Activated CD4-positive, alpha-beta memory T cell treated with anti-CD3 and anti-CD28 coated beads, Interleukin-2, amount 10 ng/mL, durations not matched to agents 7 days and 5 days (primary cell): ENCODE measurements at places on chromosomes 7 and 10. TPM values are rescaled to one million over a fixed set of nuclear protein-coding genes. Genes with fewer than 3 reads are reported as not detected.

CLEC5A gene
- not detected for total RNA-seq

OTUD1 gene
- 23.9 TPM for total RNA-seq

POLR2J3 gene
- 24.9 TPM for total RNA-seq

PDK4 gene
- total RNA-seq = not detected

SEMA3A gene
- total RNA-seq = 0.38 TPM

SPDYE2B gene
- not detected for total RNA-seq

SOSTDC1 gene
- not detected for total RNA-seq

FKBP9 gene
- total RNA-seq = 0.98 TPM

PIK3AP1 gene
- 6.6 TPM for total RNA-seq

ANKRD1 gene
- total RNA-seq = not detected

PHYH gene
- 11.2 TPM for total RNA-seq

PAOX gene
- 5.9 TPM for total RNA-seq

PNLIPRP3 gene
- not detected for total RNA-seq

FAM237B gene
- not detected for total RNA-seq

CPEB3 gene
- total RNA-seq = 3.0 TPM

CHST3 gene
- total RNA-seq = 0.05 TPM

SPDYE11 gene
- not detected for total RNA-seq

HYAL4 gene
- total RNA-seq = not detected

CD36 gene
- total RNA-seq = not detected

SEC31B gene
- 139 TPM for total RNA-seq

PRKCQ gene
- total RNA-seq = 70.6 TPM

FAM25A gene
- not detected for total RNA-seq

HOXA6 gene
- total RNA-seq = not detected

ATG9B gene
- total RNA-seq = 7.9 TPM

TRDMT1 gene
- 12.3 TPM for total RNA-seq

IDI2 gene
- total RNA-seq = not detected

C10orf105 gene
- 0.25 TPM for total RNA-seq

PRRT4 gene
- total RNA-seq = not detected

ASIC3 gene
- total RNA-seq = 5.5 TPM

PFKFB3 gene
- 66.8 TPM for total RNA-seq

EGFR gene
- not detected for total RNA-seq

ZPBP gene
- total RNA-seq = not detected

ACTL6B gene
- total RNA-seq = not detected

ATP5F1C gene
- 273 TPM for total RNA-seq

FAM171A1 gene
- total RNA-seq = 6.8 TPM

TMEM26 gene
- total RNA-seq = not detected

TMEM178B gene
- total RNA-seq = 1.7 TPM

PLCE1 gene
- total RNA-seq = 0.08 TPM

CYP2C9 gene
- not detected for total RNA-seq

MICALL2 gene
- 1.6 TPM for total RNA-seq

CRCP gene
- 24.0 TPM for total RNA-seq

CABCOCO1 gene
- not detected for total RNA-seq

RNF133 gene
- not detected for total RNA-seq

NPY4R2 gene
- total RNA-seq = not detected

ZNF727 gene
- total RNA-seq = not detected

C10orf53 gene
- total RNA-seq = not detected

TRIM50 gene
- total RNA-seq = not detected

SLC39A12 gene
- not detected for total RNA-seq

TMEM176B gene
- total RNA-seq = not detected

SDK1 gene
- 0.05 TPM for total RNA-seq

ELN gene
- total RNA-seq = not detected

MUC12 gene
- total RNA-seq = not detected

PTPRN2 gene
- total RNA-seq = 4.8 TPM

AUTS2 gene
- 16.9 TPM for total RNA-seq

SH2D4B gene
- total RNA-seq = 0.15 TPM

CCM2 gene
- total RNA-seq = 130 TPM
